ENCODE measurements at places on chromosomes 7 and 10.

DNA sequence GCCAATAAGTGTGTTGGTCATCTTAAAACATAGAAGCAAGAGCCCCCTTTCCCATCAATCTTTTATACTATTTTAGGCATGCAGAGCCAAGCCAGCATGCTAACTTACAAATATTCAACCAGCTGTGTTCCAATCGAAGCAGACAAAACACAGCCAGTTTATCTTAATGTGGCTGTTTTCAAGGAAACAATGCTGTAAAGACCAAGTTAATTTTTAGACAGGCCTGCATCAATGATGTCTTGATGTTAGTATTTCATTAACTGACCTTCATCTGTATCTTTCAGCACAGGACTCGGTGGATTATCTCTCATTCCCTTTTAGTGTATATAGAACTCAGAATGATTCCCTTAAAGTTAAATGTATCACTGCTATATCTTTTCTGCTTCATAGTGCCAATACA is 262.0 kb upstream of the ZWINT start:
- DNase-seq, result no peak
- no peaks in the 10 kb centered on the region for H3K4me1 ChIP-seq
- H3K36me3 ChIP-seq, result no peaks in the 10 kb centered on the region

GRCh38 chr7:47314728-47315607 is 266.9 kb downstream of the TNS3 start:
- peaks cover 8% of the 10 kb centered on the region for H3K36me3 ChIP-seq
- H3K27me3 ChIP-seq, result no peaks in the 10 kb centered on the region
- DNase-seq, result no peak
- no peak overlapping the region for H3K4me3 ChIP-seq

DNA sequence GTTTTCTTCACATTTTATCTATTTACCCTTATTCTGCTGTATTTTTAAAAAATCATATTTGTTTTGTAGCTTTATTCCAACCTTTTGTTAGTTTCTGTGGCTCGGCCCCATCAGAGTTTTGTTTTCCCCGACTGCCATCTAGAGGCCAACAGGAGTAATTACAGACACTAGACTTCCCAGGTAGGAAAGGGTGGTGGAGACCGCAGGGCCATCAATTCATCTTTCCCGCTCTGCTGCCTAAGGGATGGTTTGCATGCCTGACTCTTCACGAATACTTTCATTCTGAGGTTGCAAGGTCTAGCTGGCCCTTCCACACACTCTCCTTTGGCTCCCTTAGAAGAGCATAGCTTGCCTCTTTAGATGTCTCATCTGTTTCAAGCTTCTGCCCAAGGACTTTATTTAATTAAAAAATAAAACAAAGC is 38.3 kb downstream of the LYZL2 start:
- no peak overlapping the region for H3K4me3 ChIP-seq
- DNase-seq, result no peak
- H3K36me3 ChIP-seq, result no peaks in the 10 kb centered on the region
- H3K27ac ChIP-seq, result no peak overlapping the region

DNA sequence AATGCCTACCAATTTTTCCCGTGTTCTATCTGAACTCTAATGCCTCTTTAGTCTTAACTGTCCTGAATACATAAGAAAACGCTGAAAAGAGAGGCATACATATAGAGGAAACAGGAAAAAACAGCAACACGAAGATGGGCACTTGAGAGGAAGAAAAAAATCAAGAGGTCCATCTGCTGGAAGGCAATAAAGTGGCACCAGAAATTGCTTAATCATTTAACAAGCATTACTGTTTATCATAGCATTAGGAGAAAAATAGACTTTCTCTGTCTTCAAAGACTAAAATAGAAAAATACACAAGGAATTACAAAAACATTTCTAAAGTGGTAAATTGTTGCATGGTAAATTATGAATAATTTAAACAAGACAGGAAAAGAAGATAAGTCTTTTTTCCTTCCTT is 35.0 kb downstream of the NSUN6 start:
- no peaks in the 10 kb centered on the region for H3K27me3 ChIP-seq
- no peak overlapping the region for H3K27ac ChIP-seq
- H3K4me3 ChIP-seq, result no peak overlapping the region
- no peak for DNase-seq
- H3K4me1 ChIP-seq, result peaks cover 6% of the 10 kb centered on the region
- H3K36me3 ChIP-seq, result peaks cover 43% of the 10 kb centered on the region
